ENCODE measurements at places on chromosomes 5 and 9.

DNA sequence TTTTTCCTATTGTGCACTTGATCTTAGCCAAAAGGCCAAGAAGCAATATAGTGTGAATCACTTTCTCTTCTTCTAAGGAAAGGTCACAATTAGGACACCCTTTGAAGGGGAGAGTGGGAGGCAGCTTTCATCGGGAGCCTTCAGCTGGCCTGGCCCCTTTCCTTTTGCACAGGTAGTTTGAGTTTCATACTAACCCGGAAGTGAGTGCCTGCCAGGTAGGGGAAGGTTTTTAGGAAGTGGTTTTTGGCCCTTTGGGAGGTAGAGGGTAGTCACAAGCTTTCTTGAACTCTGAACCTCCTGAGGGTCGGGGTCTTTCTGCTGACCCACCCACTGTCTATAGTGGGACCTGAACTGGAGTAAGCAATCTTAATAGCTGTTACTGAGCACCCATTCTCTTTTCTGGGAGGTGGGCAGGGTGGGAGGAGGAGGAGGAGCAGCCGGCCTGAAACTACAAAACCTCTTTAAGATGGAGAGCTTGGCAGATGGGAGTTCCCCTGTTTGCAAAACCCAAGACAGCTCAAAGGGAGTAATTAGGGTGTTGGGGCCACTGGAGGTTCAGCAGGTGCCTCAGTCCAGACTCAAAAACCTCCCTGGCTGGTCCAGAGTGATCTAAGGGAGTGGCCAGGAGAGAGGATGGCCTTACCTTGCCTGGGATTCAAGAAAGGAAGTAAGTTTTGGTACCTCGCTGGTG is 6.0 kb downstream of the LARP1 start:
- peak; percentile 27 for DNase-seq

DNA sequence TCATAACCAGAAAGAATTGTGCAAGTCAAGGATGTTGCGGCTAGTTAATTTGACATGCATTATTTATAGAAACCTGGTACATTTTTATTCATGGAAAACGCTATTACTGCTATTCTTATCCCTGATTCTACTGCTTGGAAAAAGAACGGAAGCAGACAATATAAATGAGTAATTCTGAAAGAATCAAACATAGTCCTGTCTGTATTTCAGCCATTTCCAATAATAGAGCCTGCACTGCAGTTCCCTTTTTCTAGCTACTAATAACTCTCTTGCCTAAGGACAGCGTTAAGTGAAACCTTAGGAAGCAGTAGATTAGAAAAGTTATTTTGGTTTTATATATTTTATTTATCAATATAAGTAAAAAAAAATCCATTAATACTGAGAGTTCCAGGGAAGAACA is 414.9 kb downstream of the CYLC2 start:
- no peak for DNase-seq

DNA sequence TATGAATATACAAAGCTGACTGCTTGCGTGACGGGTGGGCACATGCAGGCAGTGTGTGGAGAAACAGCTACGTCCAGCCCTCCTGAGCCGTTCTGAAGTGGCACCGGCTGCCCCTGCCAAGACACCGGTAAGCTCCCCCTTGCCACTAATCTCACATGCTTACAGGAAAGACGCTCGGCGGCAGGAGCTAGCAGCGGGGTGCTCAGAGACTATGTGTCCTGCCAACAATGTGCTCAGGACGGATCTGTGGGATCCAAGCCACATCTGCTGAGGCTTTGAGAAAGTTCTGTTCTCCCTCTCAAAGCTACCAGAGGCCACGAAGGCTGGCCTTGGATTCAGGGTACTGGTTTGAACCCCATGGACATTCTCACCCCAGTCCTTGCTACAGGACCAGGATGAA is 157.2 kb upstream of the PHYKPL start:
- DNase-seq = no peak

GRCh38 chr5:891837-892393 is 686 bp downstream of the BRD9 start:
- peak; percentile 23 for DNase-seq

DNA sequence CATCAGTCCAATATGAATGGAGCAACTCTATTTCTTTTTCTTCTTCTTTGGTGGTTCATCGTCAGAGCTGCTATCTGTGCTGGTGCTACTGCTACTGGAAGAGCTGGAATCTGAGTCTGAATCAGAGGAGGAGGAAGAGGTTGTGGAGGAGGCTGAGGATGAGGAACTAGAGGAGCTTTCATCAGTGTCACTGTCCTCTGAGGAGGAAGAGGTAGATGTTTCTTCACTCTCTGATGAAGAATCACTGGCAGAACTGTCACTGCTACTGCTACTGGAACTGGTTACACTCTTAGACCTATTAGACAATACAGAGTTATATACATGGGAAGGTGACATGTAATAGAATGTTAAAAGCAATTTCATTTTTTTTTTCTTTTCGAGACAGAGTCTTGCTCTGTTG is 27.8 kb downstream of the ZCCHC10 start:
- no peak for DNase-seq

GRCh38 chr5:159415301-159415937 is 85.1 kb upstream of the IL12B start:
- no peak for DNase-seq

GRCh38 chr9:19102181-19102630 is 498 bp downstream of the HAUS6 start:
- DNase-seq = peak; percentile 72

DNA sequence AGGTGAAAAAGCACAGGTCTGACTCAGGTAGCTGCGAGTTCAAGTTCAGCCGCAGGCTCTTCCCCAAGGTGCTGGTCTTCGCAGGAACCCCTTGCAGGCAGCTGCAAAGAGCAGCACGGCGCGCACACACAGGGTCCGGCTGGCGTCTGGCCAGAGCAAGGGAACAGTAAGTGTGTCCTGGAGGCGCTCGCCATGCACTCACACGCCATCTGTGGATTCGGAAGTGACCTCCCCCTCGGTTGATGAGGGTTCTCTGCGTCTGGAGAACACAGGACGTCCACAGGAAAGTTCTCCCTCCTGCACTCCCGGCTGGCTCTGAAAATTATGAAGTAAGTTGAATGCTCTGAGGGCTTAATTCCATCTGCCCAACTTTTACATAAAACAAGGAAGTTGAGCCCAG is 14.0 kb upstream of the EGFL7 start:
- DNase-seq = no peak

GRCh38 chr9:134526584-134527477 is 114.8 kb upstream of the COL5A1 start:
- no peak for DNase-seq

DNA sequence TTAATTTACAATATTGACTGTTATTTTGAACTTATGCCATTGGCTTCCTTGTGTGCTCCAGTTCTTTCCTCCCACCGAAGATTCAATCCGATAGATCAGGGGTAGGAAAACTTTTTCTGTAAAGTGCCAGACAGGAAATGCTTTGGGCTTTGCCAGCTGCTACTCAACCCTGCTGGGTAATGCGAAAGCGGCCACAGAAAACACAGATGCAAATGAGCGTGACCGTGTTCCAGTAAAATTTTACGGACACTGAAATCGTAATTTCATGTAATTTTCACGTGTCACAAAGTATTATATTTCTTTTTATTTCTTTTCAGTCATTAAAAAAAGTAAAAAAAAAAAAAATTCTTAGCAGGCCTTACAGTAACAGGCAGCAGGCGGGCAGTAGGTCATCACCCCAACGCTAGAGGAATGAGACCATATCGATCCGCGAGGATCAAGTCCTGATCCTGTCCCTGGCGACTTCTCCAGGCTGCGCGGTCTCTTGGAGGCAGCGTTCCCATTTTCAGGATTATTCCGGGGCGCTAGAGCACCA is 599 bp downstream of the NMRK1 start:
- no peak for DNase-seq

DNA sequence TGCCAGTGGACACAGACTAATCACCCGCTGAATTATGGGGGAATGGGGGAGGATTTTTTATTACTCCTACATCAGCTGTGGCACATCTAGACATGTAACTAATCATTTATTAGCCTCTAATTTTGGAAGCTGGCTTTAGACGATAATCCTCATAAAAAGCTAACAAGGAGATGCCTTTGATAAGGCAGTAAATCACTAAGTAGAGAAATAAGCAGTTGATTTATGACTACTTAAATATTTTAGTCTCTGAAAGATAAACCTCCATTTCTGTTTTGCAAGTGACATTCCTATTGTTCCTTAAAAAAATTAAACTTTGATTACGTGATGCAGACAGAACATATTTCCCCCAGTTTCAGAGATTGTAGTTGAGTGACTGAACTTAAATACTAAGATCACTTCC is 206.4 kb upstream of the CDKN2B start:
- DNase-seq = no peak

DNA sequence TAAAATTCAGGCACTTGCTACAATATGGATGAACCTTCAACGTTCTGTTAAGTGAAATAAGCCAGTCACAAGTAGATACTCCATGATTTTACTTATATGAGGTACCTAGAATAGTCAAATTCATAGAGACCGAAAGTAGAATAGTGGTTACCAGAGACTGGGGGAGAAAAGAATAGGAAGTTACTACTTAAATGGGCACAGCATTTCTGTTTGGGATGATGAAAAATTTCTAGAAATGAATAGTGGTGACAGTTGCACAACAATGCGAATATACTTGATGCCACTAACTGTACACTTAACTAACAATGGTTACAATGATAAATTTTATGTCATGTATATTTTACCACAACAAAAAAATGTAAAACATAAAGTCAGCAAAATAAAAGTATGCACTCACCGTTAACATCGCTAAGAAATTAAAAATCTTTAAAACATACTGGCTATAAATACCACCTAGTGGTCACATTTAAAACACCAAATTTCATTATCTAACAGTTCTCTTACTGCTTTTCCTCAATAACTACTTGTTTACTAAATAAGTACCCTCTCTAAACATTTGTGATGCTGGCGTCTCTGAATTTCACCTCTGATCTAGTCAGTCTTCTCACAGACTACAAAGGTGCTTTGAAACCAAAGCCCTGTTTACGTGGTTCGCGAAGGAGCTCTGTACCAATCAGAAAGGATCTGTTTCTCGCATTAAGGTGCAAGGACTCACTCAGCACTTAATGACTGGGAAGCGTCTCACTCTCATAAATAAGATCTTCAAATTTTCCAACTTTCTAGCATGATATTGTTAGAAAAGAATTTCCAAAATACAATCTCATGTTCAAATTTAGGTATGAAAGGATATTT is 22.7 kb downstream of the KIF3A start:
- DNase-seq = no peak

DNA sequence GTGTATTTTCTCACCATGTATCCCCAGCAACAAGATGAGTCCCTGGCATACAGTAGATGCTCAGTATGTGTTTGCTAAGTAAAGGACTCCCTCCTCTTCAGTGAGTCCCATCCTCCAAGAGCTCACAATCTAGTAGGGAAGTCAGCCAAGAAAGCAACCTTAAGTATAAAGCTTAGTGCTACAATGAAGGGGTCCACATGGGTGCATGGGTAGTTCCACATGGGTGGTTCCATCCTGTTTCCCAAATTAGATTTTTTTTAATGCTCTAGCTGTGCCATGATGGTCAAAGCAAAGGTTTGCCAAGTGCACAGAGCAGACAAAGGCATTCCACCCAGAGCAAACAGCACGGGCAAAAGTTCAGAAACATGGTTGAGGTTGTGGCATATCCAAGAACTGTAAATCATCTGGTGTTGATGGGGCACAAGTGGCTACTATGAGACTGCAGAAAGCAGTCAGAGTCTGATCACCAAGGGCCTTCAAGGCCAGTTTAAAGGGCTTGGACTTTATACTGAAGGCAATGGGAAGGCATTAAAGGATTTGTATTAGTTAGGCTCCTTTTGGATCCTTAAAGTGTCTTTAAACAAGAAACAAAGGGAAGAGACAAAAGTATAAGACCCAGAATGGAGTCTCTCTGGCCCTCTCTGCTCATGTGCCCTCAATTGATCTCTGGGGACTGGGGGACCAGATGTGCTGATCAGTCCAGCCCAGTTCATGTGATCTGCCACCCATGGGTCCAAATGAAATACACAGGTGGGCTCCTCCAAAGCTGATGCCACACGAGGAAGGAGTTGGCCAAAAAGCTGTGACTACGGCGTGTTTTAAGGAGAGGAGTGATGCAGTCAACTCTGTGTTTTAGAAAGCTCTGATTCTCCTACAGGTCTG is 9.0 kb upstream of the CPLX2 start:
- DNase-seq = no peak

DNA sequence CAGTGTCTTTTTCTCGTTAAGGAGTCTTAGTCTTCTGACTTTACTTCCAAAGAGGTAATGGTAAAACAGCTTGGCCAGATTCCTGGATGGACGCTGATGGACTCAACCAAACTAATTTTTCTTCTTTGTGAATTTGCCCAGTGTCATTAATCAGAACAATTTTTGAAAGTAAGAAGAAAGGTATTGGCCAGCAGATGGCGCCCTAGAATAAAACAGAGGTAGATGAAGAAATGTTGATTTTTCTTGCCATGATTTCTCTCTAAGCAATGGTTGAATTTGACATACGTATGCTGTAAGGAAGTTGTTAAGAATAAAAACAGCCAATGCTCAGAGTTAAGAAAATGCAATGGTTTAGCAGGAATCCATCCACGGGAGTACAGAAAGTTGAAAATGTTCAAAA is 500.0 kb downstream of the DIRAS2 start:
- no peak for DNase-seq

- DNase-seq = no peak
Observed at GRCh38 chr9:95522871-95523370, 6.2 kb upstream of the PTCH1 start.

DNA sequence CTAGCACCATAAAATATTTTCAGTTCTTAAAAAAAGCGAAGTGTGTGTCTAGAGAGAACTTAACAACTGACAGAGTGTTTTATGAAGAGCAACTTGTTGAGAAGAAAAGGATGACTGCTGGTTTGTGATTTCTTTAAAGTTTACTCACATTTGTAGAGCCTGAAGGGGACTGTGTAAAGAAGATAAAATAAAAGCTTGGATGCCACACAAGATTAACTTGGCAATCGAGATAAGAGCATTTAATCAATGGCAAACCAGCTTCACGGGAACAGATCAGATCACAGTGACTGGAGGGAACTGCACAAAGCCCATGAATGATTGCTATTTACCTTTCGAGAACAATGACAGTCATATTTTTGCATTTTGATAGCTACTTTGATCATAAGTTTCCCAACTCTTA is 2013.1 kb upstream of the CDH9 start:
- no peak for DNase-seq

GRCh38 chr5:132008961-132009680 is 2.3 kb downstream of the ACSL6 start:
- DNase-seq = peak; percentile 25

- no peak for DNase-seq
Observed at GRCh38 chr5:116452774-116453368, 121.8 kb downstream of the SEMA6A start.

DNA sequence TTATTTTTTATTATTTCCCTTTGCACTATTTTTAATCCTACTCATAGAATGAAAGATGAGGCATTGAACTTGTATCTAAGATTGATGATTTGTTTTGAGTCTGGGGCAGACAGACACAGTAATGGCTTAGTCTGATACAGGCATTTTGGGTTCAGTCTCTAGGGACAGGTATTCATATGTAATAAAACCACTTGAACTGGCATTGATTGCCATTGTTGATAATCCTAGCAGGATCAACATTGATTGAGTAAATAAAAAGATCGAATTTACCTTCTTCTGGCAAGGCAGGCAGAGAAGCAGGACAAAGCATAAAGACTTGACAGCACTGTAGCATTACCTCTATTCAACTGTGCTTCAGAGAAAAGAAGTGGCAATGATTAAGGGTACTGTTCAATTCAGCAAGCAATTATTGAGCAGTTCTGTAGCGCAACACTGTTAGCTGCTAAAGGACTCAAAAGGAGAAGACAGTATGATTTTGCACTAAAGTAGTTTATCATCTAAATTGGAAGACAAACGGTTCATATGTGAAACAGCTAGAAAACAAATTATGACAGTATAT is 144.4 kb downstream of the COMMD10 start:
- DNase-seq = no peak

GRCh38 chr9:966870-967269 is 9.6 kb upstream of the DMRT3 start:
- DNase-seq = no peak

Data from mucosa of descending colon (tissue), 3 donors.